ENCODE measurements at places on chromosomes 6 and 20.
A peak's percentile ranks its signal among the peaks of the same experiment; 100 is the strongest.

GRCh38 chr20:39108746-39109145, 146.6 kb downstream of the DHX35 start:
- DNase-seq: peak; percentile 12

GRCh38 chr6:131789219-131789618, 18.6 kb upstream of the ENPP1 start:
- no peak for DNase-seq

DNA sequence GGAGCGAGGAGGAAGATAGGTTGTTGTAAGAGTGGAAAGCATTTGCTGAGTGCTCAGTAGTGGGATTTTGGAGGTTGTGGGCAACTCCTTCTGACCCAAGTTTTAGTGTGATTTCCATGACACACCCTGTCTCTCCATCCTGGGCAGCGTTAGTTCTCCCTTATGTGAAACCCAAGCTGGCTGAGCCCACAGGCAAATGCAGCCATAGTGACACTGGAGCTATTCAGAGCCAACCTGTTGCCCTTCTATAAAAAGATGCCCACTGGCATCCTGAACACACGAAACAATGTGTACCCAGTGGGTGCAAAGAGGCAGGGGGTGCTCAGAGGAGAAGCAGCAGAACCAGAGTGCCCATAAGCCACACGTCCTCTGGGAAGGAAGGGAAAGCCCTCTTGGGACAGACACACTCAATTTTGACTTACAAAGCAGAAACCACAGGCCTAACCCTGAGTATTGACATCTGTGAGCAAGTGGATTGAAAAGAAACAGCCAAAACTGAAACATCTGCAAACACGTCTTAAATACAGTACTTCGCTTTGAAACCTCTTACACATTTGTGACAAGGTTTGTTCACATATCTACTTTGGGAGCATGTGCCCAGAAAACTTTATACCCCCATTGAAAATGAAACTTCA, 54.6 kb downstream of the BPIFB1 start:
- no peak for DNase-seq

DNA sequence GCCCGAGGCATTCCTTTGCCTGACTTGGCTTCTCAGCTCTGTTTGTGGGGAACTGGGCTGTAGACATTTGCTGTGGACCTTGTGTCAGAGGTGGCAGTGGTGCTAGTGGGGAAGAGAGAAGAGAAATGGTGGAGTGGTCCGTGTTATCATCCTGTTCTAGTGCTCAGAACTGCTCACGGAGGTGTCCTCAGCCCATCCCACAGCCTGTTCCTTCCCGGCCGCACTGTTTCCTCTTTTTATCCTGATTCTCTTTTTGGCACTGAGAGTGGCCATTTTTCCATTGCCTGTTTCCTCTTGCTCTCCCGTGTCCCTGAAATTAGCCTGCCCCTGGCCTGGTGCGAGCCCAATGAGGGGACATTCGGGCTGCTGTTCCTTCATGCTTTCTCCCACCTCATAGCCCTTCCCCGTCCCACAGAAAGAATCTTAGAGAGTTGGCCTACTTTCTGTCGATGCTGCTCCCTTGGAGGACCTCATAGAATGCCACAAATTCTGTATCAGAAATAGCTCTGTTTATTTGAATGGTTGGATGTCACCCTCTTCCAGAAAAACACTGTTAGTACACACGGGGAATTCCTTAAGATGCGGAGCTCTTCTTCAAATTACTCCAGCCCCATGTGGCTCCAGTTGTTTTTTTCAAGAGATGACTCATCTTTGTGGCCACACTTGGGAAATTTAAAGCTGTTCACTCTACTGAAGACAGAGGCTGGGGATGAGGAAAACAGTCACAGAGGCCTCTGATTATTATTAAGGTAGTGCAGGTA, 26.1 kb downstream of the FARS2 start:
- peak; percentile 40 for DNase-seq

Measured in stromal cell of bone marrow (primary cell).